ENCODE measurements at places on chromosomes 5 and 9.
A peak's percentile ranks its signal among the peaks of the same experiment; 100 is the strongest.

GRCh38 chr9:115717298-115717697 lies 436.3 kb upstream of the PAPPA start:
- DNase-seq: no peak

GRCh38 chr9:135990468-135991429 lies 29.6 kb upstream of the UBAC1 start:
- peak; percentile 60 for DNase-seq

- no peak for DNase-seq
These were observed 4.9 kb upstream of the FYB1 start for GRCh38 chr5:39224196-39224761.

DNA sequence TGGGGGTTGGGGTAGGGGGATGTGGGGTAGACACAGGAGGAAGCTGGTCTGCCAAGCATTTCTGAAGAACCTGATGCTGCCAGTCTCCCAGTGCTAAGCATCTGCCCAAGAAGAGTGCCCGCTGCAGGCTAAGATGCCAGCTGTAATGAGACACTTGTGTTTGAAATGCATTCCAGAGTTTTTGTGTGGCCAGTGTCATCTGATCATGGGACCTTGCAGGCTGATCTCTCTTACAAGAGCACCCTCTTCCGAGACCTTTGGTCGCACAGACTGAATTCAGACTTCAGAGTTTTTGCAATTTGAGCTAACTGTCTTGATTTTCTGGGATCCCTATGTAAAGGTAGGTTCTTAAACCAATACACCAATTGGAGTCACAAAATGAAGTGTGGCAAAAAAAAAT lies 58.1 kb downstream of the DENND1A start:
- no peak for DNase-seq

DNA sequence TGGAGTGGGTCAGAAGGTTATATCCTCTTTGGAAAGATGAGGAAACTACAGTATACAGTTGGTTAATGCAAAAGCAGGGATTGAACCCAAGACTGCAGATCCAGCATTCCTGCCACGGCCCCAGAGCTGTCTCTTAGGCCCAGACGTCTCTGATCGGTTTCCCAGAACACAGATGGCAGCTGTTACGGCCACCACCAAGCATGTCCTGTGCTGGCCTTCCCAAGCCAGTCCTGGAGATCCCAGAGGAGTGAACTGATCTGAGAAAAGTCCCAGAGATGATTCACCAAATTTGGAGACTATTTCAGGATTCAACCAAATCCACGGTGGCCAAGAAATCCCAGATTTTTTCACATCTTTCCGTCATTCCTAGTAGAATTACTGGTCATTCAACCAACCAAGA lies 20.1 kb downstream of the TNIP1 start:
- DNase-seq: no peak

Measured in HEK293T (cell line).